D341Med (cell line): ENCODE measurements at places on chromosomes 1 and 21.

GRCh38 chr1:174265282-174265681 lies 106.0 kb downstream of the RABGAP1L start:
- no peak for DNase-seq

DNA sequence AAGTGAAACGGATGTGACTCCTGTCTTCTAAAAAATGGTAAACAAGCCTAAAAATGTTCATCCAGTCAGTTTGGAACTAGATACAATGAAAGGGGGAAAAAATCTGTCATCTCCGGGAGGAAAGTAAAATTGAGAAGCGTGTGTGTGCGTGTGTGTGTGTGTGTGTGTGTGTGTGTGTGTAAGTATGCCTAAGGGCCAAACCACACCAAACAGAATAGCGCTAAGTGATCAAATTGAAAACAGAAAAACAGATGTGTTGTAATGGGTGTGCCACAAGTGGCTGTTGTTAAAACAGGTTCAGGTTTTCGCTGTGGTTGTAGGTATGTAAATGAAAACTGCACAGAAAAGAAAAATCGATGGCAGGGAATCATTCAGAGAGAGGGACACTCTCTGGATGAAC lies 106.7 kb downstream of the RNF220 start:
- DNase-seq, result no peak

DNA sequence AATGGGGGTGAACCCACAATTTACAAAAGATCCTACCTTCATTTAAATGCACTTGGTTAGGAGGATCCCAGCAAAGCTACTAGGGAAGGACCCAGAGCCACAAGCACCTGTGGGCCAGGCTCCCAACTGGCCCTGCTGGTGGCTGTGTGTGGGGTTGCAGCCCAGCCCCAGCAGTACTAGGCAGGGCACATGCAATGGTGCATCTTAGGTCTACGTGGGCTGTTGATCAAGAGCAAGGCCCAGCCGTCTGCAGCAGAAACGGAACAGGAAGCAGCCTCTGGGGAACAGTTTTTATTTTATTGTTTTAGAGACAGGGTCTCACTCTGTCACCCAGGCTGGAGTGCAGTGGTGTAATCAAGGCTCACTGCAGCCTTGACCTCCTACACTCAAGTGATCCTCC lies 134.1 kb upstream of the RAB4A start:
- no peak for DNase-seq

DNA sequence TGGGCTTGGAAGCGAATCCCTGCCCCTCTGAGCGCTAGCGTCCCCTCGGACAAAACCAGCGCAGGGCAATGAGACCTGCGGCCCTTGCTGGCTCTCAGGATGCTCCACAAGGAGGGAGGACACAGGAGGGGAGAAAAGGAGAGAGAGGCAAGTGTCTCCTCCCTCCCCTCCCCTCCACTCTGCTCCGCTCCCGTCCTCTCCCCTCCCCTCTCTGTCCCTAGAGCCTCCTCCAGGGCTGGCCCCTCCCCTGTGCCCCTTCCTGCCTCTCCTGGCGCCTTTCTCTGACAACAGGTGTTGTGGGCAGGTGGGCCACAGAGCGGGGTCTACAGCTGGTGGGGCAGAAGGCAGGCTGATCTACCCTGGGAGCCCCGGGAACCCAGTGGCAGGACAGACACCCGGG lies 35.2 kb downstream of the TP73 start:
- no peak for DNase-seq

DNA sequence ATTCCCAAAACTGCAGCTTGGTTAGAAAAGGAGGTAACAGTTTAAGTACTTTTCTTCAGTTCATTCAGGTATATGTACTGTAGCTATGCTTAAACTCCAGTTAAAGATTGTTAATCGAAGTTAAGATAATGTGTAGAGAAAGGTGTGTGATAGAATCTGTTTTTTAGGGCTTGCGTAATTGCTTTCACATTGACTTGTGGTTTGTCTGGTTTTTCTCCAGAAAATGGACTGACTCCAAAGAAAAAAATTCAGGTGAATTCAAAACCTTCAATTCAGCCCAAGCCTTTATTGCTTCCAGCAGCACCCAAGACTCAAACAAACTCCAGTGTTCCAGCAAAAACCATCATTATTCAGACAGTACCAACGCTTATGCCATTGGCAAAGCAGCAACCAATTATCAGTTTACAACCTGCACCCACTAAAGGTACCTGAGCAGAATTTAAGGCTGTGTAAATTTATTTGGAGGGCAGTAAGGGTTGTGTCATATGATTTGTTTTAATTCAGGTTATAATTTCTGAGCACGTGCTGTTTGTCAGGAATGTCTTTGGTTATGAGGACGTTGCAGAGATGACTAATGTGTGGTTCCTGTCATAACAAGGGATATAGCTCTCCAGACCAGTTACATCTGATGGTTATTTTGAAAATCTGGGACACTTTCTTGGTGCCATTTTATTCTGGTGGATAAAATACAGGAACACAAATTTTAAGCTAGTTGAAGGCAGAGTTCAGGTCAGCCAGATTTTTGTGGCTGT lies 26.0 kb downstream of the ATF6 start:
- DNase-seq, result no peak

- no peak for DNase-seq
These were observed 454.3 kb downstream of the MATN1 start for GRCh38 chr1:30268923-30269666.

DNA sequence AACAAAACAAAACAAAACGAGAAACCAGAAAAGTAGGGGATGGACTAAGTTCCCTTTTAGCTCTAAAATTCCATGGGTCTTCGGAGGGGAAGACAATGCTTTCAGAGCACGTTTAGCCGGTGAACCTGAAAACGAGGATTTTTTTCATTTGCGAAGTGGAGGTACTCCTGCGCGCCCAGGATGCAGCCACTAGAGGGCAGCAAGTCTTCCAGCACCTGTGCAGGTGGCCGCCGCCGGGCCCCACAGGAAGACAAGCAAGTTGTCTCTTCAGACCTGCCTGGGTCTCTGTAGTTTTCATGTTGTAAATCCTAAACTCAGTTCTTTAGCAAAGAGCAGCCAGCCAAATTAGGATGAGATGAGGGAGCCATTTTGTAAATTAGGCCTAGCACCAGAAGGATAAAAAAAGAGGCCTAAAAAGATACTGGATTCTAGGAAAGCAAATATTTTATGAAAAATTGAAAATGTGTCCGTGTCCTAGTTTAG lies 17.7 kb upstream of the SNX27 start:
- DNase-seq, result peak; percentile 89

DNA sequence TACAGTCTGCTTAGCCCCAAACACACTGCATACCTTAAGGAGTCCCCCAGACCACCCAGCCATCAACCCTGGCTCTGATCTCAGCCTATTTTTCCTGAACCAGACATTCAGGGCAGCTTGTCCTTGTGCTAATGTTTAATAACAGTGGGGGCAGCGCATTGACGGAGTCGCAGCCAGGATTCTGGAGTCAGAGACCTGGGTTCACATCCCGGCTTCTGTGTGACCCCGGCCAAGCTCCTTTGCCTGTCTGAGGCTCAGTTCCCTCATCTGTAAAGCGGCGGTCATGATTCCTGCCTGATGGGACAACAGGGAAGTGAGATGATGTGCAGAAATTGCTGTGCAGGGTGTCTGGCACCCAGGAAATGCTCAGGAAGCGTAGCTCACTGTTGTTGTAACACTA lies 63.1 kb downstream of the MATN1 start:
- no peak for DNase-seq

GRCh38 chr1:98461873-98462385 lies 199.6 kb upstream of the SNX7 start:
- no peak for DNase-seq

DNA sequence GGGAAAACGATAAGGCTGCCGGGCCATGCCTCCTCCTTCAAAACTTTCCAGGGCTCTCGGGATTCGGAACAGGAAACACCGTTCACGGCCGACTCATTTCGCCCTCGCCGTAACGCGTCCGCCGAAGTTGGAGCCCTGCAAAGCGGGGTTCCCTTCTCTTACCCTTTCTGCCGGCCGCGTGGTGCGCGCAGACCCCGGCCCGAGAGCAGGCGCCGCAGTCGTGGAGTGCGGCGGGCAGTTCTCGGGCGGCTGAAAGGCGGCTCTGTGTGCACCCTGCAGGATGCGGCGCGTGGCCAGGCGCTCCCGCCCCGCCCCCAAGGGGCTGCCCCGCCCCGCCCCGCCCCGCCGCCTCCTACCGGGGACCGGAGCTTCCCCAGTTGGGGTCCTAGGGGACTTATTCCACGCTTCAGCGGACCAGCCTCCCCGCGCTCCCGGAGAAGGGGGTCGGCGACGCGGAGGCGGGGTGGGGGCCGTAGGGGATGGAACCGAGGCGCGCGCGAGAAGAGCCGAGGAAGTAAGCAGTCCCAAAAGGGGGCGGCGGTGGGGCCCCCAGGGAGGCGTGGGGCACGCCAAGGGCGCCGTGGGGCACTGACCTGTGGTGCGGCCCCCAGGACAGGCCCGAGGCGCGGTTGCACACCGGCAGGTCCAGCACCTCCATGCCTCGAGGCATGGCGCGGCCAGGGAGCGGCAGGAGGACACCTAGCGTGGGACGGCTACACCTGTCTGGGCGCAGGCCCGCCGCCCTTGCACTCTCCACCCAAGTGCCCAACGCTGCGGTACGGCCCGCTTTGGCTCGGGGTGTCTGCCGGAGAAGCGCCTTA lies at the start of gene MCOLN2:
Gene MCOLN2, minus strand, starts transcription at position 268 of the 821 bp plus-strand sequence. Its CDS starts 241 bp downstream, at position 27.
- peak; percentile 88 for DNase-seq

DNA sequence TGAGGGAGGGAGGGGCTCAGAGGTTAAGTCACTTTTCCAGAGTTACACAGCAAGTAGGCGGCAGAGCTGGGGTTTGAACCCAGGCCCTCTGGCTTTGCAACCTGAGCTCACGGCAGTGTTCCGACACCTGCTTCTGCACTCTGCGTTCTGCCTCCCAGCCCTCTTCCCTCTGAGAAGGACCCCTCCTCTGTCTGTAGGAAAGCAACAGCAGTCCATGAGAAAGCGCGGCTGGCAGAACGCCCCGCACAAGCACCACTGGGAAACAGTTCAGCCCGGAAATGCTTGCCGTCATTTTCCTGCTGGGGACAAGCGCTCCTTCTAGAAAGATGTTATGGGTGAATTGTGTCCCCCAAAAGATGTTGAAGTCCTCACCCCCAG lies 241.1 kb downstream of the NPHP4 start:
- DNase-seq, result no peak

DNA sequence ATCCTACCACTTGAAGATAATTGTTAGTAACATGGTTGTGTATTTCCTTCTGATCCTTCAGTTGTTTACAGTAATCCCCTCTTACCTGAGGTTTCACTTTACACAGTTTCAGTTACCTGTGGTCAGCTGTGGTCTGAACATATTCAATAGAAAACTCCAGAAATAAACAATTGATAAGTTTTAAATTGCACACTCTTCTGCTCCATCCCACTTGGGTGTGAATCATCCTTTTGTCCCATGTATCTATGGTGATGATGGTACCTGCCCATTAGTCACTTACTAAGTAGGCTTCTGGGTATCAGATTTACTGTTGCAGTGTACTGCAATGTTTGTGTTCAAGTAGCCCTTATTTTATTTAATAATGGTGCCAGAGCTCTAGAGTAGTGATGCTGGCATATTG lies 62.5 kb downstream of the OSBPL9 start:
- no peak for DNase-seq

DNA sequence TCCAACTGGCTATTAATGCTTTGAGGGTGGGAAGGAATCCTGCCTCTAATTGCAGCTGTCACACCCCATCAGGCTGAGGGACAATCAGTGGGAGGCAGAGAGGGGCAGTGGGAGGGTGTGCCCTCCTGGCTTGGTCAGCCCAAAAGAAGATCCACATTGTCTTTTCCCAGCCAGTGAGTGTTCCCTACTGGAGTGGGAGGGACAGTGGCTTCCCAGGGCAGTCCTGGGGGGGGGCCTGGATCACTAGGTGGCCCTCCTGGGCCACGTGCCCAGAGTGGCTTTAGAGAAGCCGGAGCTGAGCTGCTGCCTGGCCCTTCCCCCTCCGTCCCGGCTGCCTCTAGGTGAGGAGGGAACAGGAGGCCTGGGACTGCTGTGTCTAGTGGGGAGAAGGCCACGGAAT lies 14.0 kb downstream of the INKA2 start:
- DNase-seq, result peak; percentile 58

- DNase-seq, result no peak
These were observed 6.6 kb downstream of the HYI start for GRCh38 chr1:43446881-43447835.

GRCh38 chr1:90557706-90558105 lies 159.4 kb downstream of the BARHL2 start:
- no peak for DNase-seq

DNA sequence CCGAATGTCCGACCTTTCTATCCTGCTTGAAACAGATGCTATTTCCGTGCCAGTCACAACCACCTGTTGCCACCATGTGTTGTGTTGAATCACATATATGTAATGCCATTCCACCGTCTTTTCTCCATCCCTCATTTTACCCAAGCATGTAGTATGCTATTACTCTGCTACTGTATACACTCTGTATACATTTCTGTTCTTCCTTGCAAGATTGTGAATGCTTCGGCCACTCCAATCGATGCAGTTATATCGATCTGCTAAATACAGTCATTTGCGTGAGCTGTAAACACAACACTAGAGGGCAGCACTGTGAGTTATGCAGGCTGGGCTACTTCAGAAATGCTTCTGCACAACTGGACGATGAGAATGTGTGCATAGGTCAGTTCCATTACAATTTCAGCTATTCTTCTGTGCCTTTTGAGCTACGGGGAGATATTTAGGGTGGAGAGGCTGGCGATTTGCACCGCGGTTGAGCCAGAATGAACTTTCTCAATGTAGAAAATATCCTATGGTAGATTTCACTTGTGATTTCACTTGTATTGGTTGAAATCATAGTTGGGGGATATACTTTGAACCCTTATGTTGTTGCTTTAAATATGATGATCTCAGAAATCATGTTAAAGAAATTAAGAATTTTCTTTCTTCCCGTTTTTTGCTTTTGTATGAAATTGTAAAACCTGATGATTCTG lies 289.8 kb downstream of the NTNG1 start:
- peak; percentile 47 for DNase-seq

DNA sequence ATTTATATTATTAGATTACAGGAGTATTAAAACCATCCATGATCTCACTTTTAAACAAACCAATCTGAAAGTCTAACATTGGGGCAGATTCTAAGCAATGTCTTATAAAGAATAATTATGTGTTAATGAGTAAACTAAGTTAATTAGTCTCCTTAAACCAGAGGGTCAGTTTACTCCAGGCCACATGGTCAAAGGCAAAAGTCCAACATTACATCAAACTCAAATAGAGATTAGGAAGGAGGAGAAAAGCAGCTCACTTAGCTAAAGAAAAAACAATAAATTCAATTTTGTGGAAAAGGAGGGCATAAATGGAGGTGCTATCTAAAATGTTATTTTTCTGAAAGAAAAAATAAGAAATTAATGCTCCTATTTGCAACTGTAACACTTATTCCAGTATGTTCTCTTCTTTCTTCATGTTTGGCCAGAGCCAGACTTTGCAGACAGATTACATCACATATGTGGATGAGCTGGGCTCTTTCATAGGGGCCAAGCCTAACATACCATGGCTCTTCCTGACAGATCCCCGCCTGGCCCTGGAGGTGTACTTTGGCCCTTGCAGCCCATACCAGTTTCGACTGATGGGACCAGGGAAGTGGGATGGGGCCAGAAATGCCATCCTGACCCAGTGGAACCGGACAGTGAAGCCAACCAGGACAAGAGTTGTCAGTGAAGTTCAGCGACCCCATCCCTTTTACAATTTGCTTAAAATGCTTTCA lies 24.3 kb upstream of the FMO2 start:
- no peak for DNase-seq

GRCh38 chr1:66275601-66276023 lies 258.3 kb upstream of the SGIP1 start:
- no peak for DNase-seq
